ENCODE measurements at places on chromosomes 5 and 9.

DNA sequence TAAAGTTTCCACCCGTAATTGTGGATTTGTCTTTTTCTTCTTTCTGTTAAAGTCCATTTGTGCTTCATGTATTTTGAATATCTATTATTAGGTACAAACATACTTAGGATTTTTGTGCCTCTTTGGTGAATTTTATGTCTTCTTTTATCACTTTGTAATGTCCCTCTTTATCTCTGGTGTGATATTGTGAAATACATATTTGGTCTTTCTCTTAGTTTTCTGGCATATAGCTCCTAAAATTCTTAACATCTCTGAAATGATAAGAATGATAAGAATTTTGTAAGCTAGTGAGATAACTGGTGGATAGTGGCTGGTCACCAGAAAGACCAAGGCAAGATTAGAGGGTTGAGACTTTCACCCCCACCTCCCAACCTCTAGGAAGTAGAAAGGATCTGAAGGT, 111.1 kb downstream of the KCTD16 start:
- DNase-seq: no peak

DNA sequence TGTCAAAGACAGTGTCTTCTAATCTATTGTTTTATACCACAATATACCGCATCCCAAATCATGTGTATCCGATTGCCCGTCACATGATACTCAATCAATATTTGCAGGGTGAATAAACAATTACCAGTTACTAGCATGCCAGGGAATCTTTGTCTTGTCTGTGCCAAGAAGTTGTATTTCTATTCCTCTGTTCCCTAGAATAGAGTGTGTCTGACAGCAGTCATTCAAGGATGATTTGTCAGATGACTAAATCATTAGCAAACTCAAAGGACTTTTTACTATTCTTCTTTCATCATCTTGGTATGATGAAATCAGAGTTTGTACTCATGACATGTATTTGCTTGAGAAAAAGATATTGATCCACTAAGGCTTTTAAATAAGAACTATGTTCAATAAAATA, 348.8 kb downstream of the HTR1A start:
- no peak for DNase-seq

DNA sequence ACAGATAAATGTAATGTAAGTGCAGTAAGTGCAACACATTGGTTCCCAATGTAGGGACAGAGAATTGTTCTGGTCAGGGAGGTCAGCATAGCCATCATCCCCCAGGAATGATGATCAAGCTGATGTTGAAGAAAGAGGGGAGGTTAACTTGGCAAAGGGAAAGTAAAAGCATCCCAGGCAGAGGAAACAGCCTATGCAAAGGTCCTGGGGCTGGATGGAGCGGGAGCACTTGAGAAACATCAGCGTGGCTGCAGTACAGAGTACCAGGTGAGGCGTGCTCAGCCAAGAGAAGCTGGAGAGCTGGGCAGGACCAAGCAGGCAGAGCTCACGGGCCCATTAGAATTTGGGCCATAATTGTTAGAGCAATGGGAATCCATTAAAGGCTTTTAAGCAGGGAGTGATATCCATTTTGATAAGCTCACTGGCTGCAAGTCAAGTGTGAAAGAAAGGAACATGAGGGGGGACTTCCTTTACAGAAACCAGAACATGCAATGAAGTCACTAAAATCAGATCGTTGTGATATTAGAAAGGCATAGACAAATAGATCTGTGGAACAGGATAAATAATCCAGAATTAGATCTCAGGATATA, 50.1 kb upstream of the HAND1 start:
- no peak for DNase-seq

DNA sequence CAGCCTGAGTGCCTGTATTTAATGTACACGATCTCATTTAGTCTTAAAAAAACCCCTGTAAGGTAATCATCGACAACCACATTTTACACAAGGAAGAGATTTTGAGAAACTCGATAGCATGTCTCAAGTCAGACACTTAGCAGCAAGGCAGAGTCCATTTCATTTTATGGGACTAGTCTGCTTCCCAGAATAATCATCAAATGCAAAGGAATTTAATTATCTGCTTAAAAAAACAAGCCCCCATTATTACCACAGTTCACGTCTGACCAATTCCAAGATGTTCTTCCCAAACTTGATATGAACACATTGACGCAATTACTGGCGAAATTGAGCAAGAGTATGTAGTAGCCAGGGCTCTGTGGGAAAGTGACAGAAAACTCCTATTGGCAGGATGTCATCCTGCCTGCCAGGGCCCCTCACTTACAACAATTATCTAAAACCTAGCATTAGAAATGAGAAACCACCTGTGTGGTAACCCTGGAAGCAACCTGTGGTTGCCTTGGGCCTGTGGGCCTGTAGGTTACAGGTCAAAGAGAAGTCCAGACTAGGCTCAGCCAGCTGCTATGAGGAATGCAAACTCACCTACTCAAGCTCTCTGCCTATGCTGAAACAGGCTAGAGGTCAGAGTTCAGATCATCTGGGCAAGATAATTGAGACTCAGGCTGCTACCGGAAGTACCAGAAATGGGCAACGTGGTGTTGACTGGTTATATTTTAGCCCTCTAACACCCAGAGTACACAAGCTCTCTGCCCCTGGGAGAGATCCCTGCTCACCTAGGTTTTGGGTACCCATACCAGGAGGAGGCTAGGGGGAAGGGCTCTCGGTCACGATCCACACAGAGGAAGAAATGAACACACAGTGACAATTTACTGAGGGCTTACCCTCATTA, 1.6 kb downstream of the B4GALT1 start:
- DNase-seq: no peak

DNA sequence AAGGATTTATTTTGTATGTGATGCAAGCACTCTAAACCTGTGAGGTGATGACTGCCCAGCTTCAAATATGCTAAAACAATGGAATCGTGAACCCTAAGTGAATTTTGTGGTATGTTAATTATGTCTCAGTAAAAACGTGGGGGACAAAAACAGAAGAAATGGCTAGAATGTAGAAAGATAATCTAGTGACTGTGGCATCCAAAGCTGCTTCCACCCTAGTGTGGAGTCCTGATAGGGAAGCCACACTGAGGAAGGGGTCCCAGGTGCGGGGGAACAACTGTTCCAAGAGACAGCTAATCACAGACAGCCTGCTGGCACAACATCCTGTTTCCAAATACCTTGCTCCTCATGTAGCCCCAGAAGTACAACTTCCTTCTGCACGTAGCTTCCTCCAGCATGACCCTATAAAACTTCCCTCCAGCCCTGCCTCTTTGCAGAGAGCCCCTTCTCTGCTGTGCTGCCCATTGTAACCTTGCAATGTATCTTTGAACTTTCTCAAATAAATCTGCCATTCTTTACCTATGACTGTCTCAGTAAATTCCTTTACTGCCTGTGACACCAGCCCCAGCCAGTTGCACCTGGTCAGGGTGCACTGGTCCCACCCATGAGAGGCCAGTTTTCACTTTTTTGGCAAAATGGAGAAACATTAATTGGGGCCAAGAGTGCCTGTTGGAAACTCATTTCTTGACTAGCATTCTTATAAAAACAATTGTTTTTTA, 4.9 kb downstream of the GMCL2 start:
- DNase-seq: no peak

GRCh38 chr5:157384971-157385709, 74.9 kb upstream of the NIPAL4 start:
- DNase-seq: peak; percentile 67

DNA sequence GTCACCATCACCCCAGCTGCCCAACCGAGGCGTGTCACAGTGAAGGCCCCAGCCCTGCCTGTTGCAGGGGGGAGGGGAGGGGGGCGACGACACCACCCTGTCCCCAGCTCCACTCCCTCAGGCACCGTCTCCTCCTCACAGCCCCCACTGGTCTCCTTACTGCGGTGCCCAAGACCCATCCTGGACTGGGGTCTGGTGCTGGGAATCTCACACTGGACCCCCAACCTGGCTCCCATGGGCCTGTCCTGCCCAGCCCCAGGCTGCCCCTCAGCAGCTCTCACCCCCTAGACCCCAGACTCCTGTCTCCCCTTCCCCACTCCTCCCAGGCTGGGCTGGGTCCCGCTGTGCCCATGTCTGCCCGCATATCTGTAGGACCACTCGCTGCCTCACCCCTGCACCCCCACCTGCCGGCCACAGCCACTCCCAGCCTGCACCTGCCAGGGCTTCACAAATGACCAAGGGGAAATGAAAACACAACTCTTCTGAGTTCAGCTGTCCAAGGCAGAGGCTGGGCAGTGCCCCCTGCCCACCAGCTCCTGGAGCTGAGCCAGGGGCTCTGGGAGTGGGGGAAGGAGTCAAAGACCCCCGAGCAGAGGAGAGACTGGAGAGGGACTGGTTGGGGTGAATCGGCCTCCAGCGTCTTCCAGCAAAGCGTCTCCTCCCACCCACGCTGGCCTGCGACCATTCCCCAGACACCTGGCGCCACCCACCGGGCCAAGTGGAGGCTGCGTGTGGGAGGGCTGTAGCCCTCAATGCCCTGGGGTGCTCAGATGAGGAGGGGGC, 32.6 kb upstream of the EGFL7 start:
- DNase-seq: peak; percentile 68

- DNase-seq: no peak
These were observed 466.2 kb downstream of the SPOCK1 start for GRCh38 chr5:137032929-137033328.

- no peak for DNase-seq
These were observed 1.8 kb downstream of the ZBTB34 start for GRCh38 chr9:126862104-126862761.

- no peak for DNase-seq
These were observed 19.5 kb upstream of the ARAP3 start for GRCh38 chr5:141701360-141702119.

DNA sequence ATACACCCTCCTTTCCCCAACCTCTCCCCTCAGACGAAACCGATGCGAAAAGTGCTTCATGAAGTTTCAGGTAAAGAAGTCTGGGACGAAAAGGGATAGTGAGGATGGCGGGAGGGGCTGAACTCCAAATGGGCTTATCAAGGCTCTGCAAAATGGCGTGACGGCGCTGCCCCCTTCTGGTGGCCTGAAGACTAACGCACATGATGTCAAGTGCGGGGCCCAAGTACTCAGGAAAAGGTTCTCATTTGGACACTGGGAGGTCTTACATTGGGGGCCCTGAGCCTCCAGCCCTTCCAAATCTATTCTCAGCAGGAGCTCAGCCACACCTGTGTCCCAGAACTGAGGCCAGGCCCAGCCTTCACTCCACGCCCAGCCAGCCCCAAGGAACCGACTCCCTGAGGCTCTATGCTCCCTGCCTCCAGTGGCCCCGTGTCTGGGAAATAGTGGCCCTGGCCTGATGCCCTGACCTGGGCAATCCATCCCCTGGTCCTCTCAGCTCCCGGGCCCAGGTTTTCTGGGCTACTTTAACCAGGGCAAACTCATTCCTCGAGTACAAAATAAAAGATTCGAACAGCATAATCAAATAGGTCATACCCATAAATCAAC, 119.9 kb downstream of the KCNIP1 start:
- DNase-seq: peak; percentile 46

DNA sequence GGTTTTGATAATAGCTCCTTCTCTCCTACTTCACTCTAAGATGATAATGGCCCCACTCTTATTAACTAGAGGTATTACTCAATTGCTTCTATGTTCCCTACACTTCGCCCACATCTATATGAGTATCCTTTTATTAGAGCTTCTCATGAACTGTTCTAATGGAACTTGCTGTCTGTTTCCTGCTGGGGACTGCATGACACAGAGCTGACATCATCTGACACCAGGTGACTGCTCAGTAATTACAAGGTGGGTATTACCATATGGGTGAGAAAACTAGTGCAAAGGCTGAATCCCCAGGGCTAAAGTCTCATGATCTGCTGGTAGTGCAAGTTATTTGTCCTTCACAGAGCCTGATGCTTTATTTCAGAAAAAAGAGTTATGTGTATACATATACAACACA, 146.2 kb upstream of the PLCXD3 start:
- no peak for DNase-seq

Data from SJCRH30 (cell line).